ENCODE measurements at places on chromosomes 3 and 15.

DNA sequence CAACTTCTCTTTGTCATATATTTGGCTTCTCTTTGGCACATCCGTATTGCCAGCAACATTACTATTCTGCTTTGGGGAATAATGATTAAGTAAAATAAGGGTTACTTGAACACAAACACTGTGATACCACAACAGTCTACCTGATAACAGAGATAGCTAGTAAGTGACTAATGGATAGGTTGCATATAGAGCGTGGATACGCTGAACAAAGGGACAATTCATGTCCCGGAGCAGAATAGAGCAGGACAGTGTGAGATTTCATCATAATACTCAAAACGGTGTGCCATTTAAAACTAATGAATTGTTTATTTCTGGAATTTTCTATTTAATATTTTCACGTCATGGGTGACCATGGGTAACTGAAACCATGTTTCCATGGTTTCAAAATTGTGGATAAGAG is 54.1 kb downstream of the SCN5A start:
- DNase-seq = no peak

DNA sequence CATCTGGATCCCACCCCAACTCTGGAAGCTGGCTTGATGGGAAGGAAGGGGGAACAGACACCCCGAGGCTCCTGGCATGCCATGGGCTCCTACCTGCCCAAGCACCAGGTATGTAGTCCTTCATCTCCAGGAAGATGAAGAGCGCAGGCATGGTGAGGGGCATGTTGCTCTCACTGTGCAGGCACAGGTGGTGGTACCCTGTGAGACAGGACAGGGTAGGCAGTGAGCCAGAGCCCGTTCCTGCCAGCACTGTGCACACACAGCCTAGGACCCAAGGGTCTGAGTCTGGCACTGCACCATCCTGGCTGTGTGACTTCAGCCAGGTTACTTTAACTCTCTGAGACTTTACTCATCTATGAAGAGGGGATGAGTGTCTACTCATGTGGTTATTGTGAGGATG is 9.4 kb upstream of the ANKRD63 start:
- DNase-seq = no peak

DNA sequence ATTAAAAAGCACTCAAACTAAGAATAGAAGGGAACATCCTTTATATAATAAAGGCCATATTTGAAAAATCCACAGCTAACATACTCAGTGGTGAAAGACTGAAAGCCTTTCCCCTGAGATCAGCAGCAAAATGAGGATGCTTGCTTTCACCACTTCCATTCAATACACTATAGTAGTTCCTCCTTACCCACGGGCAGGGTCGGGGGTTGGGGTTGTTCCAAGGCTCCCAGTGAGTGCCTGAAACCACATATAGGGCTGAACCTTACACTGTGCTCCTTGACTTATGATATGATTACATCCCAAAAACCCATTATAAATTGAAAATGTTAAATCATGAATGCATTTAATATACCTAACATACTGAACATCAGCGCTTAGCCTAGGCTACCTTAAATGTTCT is 37.7 kb downstream of the ALDH1L1 start:
- no peak for DNase-seq

DNA sequence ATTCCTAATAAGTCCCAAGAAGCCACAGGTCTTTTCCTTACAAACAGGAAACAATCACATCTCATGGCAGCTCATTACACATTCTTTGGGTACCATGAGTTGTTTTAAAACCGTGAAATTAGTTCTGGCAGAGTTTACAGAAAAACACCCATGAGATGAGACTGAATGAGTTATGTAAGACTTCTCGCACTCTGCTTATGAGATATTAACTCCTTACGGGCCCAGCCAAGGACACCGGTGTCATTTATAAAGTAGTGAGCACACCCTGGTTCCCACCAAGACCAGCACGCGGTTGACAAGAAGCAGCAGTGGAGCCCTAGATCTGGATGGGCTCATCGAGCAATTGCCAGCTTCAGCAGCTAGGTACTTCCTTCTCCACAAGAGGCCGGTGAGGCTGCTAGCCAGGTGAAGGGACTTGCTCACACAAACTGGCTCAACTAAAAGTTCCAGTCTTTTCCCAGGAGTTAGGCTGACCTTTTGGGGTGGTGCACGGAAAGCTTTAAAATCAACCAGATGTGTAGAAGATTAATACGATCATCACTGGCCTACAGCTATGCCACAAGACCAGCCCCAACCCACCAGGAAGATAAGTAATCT is 318.6 kb upstream of the ICE2 start:
- no peak for DNase-seq

- DNase-seq = peak; percentile 33
Observed at GRCh38 chr15:99703603-99704443, 29.4 kb downstream of the LYSMD4 start.

- DNase-seq = no peak
Observed at GRCh38 chr15:69751566-69751965, 298.9 kb downstream of the RPLP1 start.

GRCh38 chr3:149013726-149014125 is 22.4 kb downstream of the GYG1 start:
- no peak for DNase-seq

- DNase-seq = no peak
Observed at GRCh38 chr15:90004671-90005070, 3.5 kb downstream of the ZNF710 start.

- DNase-seq = no peak
Observed at GRCh38 chr15:77224352-77224751, 153.4 kb upstream of the TSPAN3 start.

- DNase-seq = no peak
Observed at GRCh38 chr15:29849218-29849617, 26.9 kb upstream of the TJP1 start.

DNA sequence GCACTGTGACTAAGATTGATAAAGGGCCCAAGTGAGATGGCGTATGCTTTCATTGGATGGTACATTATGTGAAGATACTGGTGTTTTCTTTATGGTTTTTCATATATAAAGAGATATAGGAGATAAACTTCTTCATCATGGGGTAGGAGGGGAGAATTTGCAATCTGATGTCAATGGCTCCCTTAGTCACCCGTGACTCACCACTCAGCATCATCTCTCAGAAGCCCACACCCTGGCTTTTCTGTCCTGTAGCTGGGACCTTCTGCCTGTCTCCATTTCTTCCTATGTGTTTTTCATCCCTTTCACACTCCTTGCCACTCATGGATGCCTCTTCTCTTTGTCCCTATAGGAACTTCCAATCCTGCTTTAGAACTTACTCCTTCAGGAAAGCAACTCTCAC is 114.3 kb upstream of the SEMA6D start:
- DNase-seq = no peak

DNA sequence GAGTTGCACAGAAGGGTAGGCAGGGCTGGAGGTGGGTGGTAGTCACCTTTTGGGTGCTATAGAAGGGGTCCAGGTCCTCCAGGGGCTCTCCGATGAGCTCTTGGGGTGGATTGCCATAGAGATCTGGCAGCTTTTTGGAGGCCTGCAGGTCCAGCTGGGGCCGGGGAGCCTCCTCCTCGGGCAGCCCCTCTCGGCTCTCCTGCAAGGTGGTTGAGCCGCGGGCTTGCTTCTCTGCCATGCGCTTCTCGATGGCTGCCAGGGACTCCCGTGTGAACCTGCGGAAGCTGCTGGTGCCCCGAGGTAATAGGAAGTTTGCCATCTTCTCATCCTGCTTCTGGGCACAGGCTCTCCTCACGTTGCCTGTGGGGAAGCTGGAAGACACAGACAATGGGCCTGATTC is 16.5 kb downstream of the SCN5A start:
- DNase-seq = no peak

DNA sequence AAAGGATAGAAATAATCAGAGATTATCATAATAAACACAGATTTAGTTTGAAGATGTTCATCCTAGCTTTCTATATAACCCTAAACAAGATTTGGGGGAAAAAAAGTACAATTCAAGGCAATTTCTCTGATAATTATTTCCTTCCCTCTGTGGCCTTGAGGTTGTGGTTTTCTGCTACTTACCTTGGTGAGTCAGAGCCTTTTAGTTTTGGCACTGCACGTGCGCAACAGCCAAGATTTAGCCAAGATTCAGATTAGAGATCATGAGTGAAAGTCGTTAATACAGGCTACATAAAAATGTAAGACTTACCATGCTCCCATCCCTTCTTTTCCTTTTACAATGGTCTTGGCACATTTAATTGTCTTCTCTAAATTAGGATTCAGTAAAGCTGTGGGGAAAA is 6.7 kb downstream of the LYZL4 start:
- DNase-seq = no peak

GRCh38 chr3:8256441-8257071 is 245.1 kb upstream of the LMCD1 start:
- no peak for DNase-seq

DNA sequence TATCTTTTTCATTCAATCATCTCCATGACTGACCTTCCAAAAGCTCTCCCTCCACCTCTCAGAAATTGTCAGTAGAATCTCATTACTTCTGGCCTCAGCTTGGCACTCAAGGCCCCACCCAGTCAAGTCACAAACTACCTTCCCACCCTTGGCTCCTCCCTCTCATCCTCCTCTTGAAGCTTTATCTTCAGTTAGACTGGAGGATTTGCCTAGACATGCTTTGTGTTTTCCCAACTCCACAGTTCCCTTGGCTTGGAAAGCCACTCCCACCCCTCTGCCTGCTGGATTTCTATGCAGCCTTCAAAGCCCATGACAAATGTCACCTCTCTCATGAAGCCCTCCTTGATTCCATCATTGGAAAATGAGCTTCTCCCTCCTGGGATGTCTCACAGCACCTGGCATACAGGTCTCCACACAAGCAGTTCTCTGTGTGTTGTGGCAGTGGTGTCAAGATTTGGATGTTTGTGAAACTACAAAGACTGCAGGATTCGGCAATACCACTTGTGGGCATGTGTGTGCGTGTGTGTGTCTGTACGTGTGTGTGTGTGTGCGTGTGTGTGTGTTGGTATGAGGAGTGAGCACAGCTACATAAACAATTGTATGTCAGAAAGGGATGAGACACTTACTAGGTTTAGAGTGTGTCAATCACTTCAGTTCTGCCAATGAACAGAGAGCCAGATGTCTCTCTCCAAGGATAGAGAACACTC is 45.3 kb upstream of the VPS8 start:
- no peak for DNase-seq

DNA sequence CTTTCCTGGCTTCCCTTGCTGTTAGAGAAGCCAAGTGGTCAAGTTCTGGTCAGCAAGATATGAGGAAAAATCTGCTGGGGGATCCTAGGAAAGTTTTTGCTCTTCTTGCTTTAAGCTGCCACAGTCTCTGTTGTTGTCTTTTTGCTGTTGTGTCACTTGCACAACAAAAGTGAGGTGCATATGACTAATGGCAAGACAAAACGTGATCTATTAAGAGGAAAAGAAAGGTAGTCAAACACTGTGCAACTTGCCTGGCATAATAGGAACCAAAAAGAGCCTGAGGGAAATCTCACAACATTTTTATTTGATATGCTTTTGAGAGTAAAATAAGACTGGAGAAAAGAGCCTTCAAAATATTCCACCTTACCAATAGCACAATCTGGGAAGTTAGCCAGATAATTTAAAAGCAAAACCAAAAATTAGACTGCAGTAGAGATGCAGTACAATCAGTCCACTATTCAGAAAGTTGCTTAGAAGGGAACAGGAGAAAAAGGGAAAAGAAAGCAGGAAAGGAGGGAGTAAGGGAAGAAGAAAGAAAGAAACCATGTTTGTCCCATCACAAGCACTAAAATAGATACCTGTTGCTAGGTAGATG is 110.0 kb upstream of the SLC4A7 start:
- no peak for DNase-seq

GRCh38 chr3:32238453-32239306 is at the start of gene CMTM8:
Gene CMTM8, plus strand, starts transcription at chr3:32238680. Its CDS starts 293 bp downstream, at chr3:32238973.
- peak; percentile 73 for DNase-seq

GRCh38 chr3:154954757-154955156 is 125.4 kb upstream of the MME start:
- no peak for DNase-seq

GRCh38 chr15:37517191-37517895 is 417.0 kb upstream of the MEIS2 start:
- no peak for DNase-seq

DNA sequence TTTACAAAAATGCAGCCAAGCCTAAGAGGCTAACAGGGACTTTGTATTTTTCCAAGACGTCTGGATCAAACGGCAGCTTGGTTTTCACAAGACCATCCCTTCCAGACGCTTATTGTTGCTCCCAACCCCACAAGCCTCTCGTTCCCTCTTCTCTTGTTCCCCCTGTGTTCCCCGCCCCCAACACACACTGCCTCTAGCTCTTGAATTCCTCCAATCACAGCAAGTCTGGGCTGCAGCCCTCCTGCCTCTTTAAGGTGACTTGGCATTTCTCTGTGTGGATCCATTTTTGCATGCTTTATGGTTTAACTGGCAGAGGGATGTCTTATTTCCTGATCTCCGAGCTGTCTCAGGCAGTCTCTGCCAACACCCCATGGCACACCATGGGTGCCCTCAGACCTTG is 182.2 kb downstream of the ABHD5 start:
- no peak for DNase-seq

- no peak for DNase-seq
Observed at GRCh38 chr15:74425630-74426029, 8.1 kb downstream of the SEMA7A start.

GRCh38 chr3:146739203-146739671 is 134.1 kb upstream of the PLSCR5 start:
- DNase-seq = no peak

DNA sequence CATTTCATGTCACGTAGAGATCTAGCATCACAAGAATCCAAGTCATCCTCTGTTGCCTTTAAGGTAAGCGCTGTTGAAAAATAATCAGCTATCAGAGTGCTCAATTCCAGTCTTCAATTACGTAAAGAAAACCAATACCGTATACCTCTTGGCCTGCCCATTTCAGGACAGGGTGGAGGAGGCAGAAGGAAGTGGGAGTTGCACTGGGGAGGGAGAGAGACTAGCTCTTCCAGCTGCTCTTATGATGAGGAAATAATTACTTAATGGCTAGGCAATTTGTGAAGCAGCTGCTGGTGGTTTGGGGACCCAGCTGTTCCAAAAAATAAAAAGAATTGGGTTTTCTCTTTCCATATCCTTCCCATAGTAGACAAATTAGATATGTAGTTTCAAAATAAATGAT is 365.8 kb upstream of the MCTP2 start:
- no peak for DNase-seq

GRCh38 chr3:13932578-13933295 is 52.9 kb upstream of the WNT7A start:
- DNase-seq = no peak

Data from endothelial cell (in vitro differentiated cells).